ENCODE measurements at places on chromosomes 2 and 18.

DNA sequence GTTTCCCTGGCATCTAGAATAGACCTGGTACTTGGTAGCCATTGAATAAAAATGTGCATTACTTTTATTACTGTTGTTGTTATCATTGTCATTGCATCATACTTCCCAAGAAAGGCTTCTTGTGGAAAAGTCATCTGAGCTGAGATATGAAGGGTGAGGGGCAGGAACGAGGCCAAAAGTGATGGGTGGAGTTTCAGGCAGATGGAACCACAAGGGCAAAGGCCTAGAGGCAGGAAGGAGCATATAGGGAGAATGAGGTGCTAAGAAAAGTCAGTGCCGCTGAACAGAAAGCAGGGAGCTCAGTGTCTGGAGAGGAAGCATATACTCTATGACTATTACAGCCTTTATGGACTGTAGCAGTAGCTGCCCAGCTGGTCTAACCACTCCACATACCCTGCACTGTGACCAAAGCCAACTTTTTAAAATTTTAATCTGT is 219.3 kb downstream of the SPP2 start:
- no peak for DNase-seq

DNA sequence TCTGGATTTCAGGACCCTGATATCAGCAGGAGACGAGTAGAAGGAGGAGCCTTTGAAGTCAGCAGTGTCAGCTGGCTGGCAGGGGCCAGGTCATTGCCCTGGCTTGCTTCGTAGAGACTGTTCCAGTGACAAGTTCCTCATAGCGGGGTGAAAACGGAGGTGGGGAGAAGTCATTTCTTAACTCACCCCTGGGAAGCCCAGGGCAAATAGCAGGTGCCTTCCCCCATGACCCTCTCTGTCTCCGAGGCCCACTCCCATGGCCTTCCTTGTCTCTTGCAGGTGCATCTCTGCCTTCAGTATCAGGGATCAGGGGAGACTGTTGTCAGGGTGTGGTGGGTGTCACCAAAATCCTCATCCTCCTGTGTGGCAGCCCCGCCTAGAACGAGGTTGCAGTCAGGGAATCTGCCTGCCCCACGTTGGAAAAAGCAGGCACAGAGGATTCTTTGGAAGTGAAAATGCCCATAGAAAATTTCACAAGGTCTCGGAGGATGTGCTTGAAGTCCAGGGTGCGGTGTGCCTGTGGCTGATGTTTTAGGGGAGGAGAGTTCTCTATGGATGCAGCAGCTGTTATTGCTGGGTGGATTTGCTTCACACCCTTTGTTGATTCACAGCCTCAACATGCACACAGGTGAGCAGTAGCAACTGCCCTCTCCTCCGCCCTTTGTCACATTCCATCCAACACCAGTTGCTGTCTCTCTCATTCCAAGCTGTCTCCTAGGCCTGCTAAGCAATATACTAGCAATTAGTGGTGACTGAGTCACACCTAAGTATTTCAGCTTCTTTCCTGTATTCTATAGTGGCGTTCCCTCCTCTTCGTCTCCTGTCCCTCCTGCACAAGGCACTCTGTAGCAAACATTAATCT is 142.6 kb upstream of the FHL2 start:
- DNase-seq: no peak

DNA sequence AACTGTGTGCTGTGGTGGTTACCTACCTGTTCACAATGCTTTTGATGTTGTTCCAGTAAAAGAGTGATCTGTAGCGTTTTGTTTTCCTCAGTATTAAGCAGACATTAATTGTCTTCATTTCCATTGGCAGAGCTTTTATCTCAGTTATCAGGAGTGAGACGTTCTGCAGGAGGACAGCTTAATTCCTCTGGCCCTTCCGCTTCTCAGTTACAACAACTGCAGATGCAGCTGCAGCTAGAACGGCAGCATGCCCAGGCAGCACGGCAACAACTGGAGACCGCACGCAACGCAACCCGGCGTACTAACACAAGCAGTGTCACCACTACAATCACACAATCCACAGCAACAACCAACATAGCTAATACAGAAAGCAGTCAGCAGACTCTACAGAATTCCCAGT is 78.3 kb downstream of the KCMF1 start:
- DNase-seq: no peak

DNA sequence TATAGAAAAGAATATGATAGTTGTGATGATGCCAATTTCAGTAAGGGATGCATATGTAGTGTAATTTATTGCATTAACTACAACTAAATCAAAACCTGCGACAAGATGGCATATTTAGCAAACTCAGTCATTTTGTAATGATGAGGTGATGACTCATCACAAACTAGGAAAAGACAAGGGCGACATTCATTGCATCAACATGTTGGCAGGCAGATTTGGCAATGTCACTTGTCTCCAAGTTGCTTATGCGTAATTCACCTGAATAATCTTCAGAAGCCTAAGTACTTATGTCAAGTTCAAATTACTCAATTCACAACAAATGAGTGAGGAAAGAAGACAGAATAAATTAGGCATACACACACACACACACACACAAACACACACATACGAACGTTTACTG is 273.2 kb upstream of the RGPD4 start:
- DNase-seq: no peak

DNA sequence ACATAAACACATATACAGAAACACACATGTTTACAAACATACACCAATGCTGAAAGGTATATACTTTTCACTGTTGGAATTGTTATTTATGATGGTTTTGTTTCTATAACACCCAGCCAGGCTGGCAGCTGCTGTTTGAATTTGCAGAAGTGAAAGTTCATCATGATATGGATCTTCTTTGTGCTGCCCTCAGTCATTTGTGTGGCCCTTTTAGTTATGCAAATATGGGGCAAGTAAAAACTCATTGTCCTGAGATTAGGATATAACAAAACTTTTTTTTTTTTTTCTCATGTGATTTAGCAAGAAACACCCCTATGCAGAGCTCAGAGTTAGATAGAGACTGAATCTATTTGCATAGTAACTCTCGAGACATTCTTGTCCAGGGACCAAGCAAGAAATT is 714.1 kb downstream of the KCNJ3 start:
- DNase-seq: no peak

DNA sequence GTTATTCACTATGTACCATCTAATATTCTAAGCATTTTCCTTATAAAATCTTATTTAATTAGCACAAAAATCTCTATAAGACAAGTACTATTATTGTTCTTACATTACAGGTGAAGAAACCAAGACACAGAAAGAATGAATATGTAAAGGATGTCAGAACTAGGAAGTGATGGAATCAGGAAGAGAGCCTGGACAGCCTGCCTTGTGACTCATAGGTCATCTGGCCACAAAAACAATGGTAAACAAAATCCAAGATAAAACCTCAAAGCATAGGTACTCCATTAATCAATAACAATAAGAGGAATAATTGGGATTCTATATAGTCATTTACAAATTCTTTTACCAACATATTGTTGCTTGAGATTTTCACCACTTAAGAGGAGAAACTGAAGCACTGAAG is 505.4 kb upstream of the PIK3C3 start:
- DNase-seq: no peak

GRCh38 chr18:77131100-77131651 is 1.4 kb downstream of the MBP start:
- DNase-seq: no peak

DNA sequence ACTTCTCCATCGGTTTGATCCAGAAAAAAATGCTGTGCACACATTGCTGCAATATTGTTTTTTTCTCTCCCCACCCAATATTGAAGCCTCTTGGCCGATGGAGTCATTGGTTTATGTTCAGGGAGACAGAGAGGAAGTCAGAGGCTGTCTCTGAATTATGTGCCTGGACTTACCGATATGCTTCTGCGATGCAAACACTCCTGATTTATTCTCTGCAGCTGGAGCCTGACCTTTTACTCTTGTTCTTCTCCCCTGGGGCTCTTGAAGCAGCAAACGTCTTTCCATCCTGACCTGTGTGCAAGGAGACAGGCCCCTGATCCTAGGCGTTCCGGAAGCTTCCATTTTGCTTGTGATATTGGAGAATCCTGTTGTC is 99.6 kb downstream of the PTGR3 start:
- DNase-seq: no peak

GRCh38 chr18:78720456-78721237 is 259.0 kb upstream of the SALL3 start:
- no peak for DNase-seq

- DNase-seq: no peak
Observed at GRCh38 chr2:239959059-239959971, 65.8 kb downstream of the NDUFA10 start.

- DNase-seq: no peak
Observed at GRCh38 chr2:105809097-105809473, 64.4 kb downstream of the NCK2 start.

GRCh38 chr2:25373269-25373981 is 31.7 kb upstream of the DNMT3A start:
- DNase-seq: no peak

GRCh38 chr2:98463551-98463971 is 18.9 kb downstream of the INPP4A start:
- no peak for DNase-seq

DNA sequence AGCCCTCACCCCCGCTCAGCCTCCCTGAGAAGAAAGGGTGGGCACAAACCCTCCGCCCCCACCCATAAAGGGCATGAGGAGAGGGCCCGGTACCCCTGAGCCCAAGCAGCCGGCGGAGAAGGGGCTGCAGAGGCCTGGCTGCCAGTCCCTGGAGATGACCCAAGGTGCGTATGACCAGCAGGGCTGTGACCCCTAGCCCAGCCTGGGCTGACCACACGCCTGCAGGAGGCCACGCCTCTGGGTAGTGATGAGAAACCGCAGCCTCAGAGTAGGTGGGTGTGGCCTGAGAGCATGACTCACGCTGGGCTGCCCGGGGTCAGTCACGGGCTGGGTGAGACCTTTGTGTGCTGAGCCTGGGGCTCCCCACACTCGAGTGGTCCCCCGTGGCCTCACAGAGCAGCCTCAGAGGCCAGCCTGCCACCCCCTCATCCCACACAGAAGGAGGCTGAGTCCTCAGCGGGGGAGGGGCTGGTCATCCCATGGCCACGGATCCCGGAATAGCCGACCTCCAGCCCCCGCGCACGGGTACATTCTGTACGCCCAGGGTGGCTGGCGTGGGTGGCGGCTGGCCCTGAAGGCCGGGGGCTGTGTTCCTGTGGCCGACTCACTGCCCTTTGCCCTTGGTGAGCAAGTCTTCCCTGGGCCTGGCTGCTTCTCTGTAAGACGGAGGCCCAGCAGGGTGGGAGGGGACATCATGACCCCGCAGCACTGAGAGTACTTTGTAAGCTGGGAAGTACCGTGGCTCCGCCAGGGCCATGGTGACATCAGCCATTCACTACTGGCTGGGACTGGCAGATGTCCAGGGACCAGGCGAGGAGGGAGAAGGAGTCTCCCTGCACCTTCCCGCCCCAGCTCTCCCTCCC is 110.8 kb upstream of the OTOS start:
- DNase-seq: no peak

GRCh38 chr18:73893880-73894279 is 253.8 kb downstream of the FBXO15 start:
- no peak for DNase-seq

GRCh38 chr2:100620481-100620880 is 57.7 kb downstream of the PDCL3 start:
- no peak for DNase-seq

GRCh38 chr2:1488851-1489250 is 75.6 kb downstream of the TPO start:
- DNase-seq: no peak

DNA sequence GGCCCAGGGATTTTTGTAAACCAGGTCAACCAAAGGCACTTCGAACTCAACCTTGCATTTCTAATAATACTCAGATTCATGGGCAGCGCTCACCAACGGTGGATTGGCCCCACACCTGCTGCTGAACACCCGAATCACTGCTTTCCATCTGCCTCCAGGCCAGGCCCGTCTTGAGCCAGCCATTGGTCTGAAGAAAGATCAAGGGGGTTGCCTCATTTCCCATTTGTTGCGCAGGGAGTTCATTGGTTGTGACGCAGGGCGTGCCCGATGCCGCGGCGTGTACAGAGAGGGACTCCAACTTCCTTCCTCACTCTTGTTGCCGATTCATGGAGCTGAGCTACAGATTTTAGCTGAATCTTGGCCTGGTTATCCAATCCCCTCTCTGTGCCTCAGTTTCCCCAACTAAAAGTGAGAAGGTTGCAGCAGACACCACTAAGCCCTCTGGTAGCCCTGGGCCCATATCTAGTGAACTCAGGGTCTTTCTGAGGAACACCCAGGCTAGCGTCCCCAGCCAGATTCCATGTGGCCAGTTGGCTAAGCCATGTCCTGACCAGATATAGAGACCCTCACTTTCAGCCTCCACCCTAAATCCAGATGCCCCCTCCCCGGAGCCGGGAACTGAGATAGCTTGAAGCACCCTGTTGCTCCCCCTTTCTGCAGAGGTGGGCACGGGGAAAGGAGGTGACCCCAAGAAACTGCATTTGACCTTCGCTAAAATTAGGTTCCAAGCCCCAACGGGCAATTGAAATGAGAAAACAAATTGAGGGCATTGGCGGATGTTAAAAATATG is 60.9 kb upstream of the HPCAL1 start:
- no peak for DNase-seq

DNA sequence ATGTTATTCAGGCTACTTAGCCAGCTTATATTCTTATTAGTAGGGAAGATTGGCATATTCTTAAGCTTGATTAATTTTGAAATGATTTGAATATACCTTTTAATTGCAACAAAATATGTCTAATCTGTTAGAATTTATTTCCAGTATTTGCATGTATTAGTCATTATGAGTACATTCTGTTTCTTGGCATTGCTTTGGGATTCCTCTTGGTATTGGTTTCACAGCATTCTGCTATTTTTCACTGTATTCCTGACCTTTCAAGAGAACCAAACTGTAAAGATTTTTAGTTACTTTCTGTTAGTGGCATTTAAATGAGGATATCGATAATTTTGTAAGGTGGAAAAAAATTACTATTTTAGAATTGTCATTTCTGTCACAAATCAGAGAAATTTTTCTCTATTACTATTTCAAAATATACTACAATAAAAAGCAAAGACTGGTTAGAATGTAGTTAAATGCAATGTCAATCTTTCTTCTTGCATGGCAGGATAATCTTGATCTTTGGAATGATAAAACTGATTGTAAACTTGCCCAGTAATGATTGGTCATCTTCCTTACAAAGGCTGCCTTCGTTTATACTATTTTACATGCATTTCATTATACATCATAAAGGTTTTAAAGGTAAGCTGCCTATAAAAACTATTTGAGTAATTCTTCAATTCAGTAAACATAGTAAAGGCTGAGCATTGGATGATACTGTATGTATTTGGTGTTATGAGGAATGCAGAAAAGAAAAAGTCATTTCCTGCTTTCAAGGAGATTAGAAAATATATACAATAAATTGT is 86.1 kb downstream of the SLC4A10 start:
- DNase-seq: no peak

DNA sequence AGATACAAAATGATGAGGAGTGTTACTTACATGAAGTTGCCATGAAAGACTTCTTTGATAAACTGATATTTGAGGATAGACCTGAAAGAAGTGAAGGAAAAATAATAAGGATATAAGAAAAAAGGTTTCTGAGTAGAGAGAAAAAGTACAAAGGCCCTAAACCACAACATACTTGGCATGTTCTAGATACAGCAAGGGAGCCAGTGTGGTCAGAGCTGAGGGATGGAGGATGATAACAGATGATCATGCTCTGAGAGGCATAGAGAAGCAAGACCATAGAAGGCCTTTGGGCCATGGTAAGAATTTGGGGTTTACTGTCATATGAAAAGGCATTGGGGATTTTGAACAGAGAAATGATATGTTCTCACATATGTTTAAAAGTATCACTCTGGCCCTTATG is 424.1 kb upstream of the CHST9 start:
- no peak for DNase-seq

Measured in T-helper 22 cell (primary cell).